Stimulated activated CD4-positive, alpha-beta T cell treated with anti-CD3 and anti-CD28 coated beads, Interleukin-15, amount 100 ng/mL, for 48 hours (primary cell): ENCODE measurements at places on chromosomes 4 and X.

- DNase-seq: no peak
Measured at GRCh38 chr4:186622788-186623464, 67.6 kb upstream of the MTNR1A start.

DNA sequence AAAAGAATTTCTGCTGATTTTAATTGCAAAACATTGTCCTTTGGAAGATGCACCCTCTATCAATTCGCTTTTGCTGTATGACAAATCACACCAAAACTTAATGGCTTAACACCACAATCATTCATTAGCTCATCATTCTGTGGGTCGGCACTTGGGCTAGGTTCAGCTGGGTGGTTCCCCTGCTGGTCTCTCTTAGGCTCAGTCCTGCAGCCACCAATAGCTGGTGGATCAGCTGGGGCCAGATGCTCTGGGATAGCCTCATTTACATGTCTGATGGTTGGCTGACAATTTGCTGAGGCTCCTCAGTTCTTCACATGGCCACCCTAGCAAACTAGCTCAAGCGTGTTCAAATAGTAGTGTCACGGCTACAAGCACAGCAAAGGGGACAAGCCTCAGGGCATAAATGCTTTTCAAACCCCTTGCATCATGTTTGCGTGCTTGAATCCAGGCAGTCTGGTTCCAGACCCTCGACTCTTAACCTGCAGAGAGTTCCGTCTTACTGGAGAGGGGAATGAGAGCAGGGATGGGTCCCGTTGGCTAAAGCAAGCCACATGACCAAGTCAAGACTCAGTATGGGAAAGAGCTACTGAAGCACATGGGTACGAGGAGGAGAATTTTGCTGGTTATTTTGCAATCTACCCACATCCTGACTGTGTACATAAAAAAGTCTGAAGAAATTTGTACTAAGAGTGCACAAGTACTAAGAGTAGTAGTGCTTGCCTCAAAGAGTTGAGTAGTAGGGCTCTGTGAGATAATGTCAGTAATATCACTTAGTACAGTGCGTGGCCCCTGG, 7.5 kb upstream of the ACSL1 start:
- no peak for DNase-seq

- no peak for DNase-seq
Measured at GRCh38 chr4:114691865-114692264, 93.3 kb downstream of the UGT8 start.

GRCh38 chr4:28075401-28075956, 1214.8 kb downstream of the STIM2 start:
- DNase-seq: no peak
